Fibroblast of the aortic adventitia (primary cell): ENCODE measurements at places on chromosomes 4 and X. TPM values are rescaled to one million over a fixed set of nuclear protein-coding genes. Genes with fewer than 3 reads are reported as not detected.

SRPK3 gene
- 0.54 TPM in 1 of 2 replicates, not detected in the other for total RNA-seq

LUZP4 gene
- total RNA-seq = not detected in 2 replicates

ZRSR2 gene
- total RNA-seq = 3.4 and 6.0 TPM in 2 replicates

SH3BP2 gene
- total RNA-seq = 30.7 and 30.8 TPM in 2 replicates

TSPAN6 gene
- total RNA-seq = 32.5 and 46.6 TPM in 2 replicates

DCAF12L2 gene
- not detected in 2 replicates for total RNA-seq

MXRA5 gene
- total RNA-seq = 4.7 and 8.5 TPM in 2 replicates

HELQ gene
- 18.0 and 44.8 TPM in 2 replicates for total RNA-seq

NRK gene
- total RNA-seq = 0.09 and 4.1 TPM in 2 replicates

PNCK gene
- total RNA-seq = 0.33 TPM in 1 of 2 replicates, not detected in the other

PJA1 gene
- total RNA-seq = 15.7 and 31.2 TPM in 2 replicates

WNK3 gene
- 0.27 and 10.5 TPM in 2 replicates for total RNA-seq

CACNA1F gene
- total RNA-seq = not detected in 2 replicates

RAB9A gene
- total RNA-seq = 36.0 and 51.8 TPM in 2 replicates

DIPK2B gene
- 0.09 and 0.16 TPM in 2 replicates for total RNA-seq

KLHL2 gene
- total RNA-seq = 14.8 and 43.6 TPM in 2 replicates

OCRL gene
- 11.4 and 24.2 TPM in 2 replicates for total RNA-seq

AKAP14 gene
- not detected in 2 replicates for total RNA-seq

PDCL2 gene
- not detected in 2 replicates for total RNA-seq

DGKK gene
- not detected in 2 replicates for total RNA-seq

NHSL2 gene
- total RNA-seq = 3.9 and 6.8 TPM in 2 replicates

CT45A10 gene
- total RNA-seq = not detected in 2 replicates

XAGE2 gene
- total RNA-seq = not detected in 2 replicates

LARP1B gene
- total RNA-seq = 13.7 and 23.8 TPM in 2 replicates

HGFAC gene
- not detected in 2 replicates for total RNA-seq

IGSF1 gene
- total RNA-seq = 0.09 and 0.16 TPM in 2 replicates

ATOH1 gene
- total RNA-seq = not detected in 2 replicates

SMIM14 gene
- 121 and 122 TPM in 2 replicates for total RNA-seq

NMU gene
- total RNA-seq = not detected in 2 replicates

CXCR3 gene
- total RNA-seq = not detected in 2 replicates

RIPPLY1 gene
- total RNA-seq = not detected in 2 replicates

COL4A5 gene
- total RNA-seq = 23.2 and 40.8 TPM in 2 replicates

ZCCHC12 gene
- total RNA-seq = not detected in 2 replicates

OGT gene
- 93.7 and 174 TPM in 2 replicates for total RNA-seq

PFKFB1 gene
- total RNA-seq = 0.09 TPM in 1 of 2 replicates, not detected in the other

SMIM10 gene
- total RNA-seq = 5.0 and 6.6 TPM in 2 replicates

CXXC4 gene
- total RNA-seq = under 0.01 TPM in 1 of 2 replicates, not detected in the other

ADH1B gene
- total RNA-seq = 535 and 1,346 TPM in 2 replicates
